ENCODE measurements at places on chromosomes 2 and 18.

- no peak for DNase-seq
Measured at GRCh38 chr2:143698352-143698751, 569.1 kb downstream of the ARHGAP15 start.

DNA sequence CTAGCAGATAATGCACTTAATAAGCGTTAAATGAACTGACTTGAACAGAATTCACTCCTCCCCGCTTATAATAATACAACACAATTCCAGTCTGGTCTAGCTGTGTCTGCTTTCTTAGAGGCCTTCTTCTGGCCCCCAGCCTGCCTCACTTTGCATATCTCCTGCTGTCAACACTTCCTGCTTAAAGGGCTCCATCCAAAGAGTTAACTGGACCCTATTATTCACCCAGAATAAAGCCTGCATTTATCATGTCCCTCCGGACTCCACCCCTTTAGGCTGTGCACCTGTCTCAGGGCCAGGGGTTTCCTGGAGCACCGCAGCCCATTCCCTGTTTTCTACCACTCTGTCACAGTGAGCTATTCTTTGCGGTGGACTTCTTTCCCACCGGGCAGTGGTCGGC is 292.8 kb upstream of the FBXO11 start:
- no peak for DNase-seq

GRCh38 chr2:152363936-152364335 is 29.0 kb downstream of the FMNL2 start:
- no peak for DNase-seq

DNA sequence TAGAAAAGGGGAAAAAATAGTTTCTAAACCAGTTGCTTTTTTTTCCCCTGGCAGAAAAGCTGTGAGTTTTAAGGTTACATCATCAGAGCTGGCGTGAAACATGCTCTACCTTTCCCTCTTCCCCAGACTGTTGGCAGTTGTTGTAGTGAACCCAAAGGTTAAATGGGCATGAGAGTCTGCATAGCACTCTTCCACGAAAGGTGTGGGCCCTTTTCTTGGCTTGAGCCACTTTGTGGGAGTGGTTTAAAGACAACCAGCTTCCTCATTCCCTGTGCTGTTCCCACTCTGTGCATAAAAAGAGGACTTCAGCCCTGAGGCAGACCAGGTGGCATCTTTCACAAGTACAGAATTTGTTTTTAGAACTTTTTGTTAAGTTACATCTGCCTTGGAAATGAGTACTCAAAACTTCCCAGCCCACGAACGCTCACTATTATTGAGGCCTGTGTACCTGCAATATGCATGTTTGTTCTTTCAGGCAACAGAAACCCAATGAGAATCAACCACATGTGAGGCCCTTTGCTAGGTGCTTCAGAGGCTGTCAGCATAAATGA is 243.8 kb downstream of the BABAM2 start:
- no peak for DNase-seq

DNA sequence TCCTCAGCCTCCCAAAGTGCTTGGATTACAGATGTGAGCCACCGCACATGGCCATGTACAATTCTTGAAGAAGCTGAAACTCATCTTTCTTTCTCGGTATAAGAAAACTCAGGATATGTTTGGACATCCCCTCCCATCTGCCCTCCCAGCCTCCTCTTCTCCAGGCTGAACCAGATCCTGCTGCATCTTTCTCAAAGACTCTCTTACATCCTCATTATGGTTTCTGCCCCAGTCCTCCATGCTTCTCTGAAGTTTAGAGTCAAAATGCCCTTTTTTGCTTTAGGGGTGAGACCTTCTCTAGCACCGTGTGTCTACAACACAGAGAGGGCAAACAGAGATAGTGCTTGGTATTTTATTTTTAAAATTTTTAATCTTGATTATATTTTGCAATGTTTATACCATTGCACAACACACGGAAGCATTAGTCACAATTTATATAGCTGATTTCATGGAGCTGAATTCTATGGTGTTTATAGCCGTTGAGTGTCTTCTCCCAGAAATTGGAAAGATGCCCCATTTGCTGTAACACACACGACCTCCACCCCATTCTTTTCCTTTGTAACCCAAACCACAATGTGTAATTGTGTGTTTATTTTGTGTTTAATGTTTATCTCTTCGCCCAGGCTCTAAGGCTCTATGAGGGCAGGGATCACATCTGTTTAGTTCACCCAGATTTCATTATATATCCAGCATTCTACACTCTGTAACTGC is 206.0 kb upstream of the TNP1 start:
- DNase-seq = peak; percentile 20

GRCh38 chr2:197666277-197666676 is 9.1 kb downstream of the RFTN2 start:
- no peak for DNase-seq

DNA sequence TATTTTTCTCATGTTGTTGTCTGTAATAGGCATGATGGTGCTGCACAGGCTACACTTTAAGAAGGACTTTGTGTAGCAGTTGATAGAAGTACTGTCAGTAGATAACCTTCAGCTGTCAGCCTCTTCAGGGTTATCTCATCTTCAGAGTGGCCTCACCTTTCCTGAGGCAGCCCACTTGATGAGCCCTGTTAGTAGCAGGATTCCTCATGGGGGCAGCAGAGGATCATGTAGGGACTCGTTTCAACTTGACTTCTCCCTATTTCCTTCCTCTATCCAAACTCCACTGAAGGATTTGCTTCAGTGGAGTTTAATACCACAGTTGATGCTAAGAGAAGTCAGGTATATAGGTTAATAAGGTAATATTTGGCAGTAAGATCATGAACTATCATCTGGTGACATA is 530.3 kb upstream of the FSIP2 start:
- no peak for DNase-seq

GRCh38 chr2:173607606-173608311 is 253.1 kb downstream of the CDCA7 start:
- no peak for DNase-seq

DNA sequence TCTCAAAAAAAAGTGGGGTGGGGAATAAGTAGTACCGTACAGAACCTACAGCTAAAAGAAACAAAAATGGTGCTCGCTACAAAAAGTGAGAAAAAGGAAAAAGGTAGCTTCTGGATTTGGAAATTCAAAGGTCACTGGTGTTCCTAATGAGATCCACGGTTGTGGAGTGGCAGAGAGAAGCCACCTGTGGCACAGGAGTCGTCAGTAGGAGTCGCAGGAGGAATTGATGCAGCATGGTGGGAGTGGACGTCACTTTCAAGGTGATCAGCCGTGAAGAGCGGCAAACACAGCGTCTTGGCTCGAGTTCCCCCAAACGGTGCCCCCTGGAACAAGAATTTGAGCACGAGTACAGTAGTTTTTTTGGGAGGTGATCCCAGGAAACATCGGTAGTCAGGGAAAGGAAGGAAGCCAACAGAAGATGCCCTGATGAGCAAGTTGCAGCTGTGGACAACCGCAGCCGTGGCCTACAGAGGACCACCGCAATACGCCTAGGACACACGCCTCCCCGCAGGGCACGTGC is 1.4 kb upstream of the TTL start:
- no peak for DNase-seq

DNA sequence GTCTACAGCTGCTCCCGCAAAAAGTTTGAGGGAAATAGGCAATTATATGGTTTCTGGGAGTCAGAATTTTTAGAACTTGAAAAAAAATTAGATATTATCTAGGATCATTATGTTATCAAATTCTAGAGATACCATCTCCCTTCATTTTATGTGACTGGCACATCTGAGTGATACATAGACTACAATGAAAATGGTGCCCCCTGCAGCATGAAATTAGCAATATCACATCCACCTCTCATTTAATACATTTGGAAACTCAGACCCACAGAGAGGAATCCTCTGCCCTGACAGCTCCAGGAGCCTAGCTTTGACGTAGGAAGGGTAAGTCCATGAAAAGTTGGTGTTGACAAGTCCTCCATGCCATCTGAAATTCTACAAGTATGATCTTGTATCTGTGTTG is 381.6 kb downstream of the SUCLG1 start:
- DNase-seq = no peak

DNA sequence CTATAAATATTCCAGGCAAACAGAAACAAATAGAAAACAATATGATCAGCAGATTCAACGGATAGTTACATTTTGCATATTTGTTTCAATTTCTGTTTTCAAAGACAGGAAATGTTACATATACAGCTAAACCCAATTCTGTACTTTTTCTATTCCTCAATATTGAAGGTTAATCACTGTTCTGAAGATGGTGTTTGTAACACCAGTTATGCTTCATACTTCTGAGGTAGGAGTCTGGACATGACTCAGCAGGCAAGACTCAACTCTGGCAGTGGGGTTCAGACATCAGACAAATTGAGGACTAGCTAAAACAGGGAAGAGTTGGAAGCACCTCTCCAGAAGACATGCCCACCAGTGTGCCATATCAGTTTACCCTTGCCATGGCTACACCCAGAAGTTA is 16.6 kb downstream of the SERPINB13 start:
- DNase-seq = no peak

DNA sequence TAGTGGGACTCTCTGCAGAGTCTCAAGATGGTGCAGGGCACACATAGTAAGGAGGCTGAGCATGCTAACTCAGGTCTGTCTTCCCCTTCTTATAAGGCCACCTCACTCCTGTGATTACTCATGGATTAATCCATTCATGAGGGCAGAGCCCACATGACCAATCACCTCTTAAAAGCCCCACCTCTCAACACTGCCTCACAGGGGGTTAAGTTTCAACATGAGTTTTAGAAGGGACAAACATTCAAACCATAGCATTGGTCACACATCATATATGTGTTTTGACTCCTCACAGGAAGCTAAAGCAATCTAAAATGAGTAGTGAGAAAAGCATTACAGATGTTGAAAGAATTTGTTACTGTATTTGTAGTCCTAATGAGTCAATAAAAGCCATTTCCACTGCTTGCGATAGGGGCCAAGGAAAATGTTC is 57.5 kb downstream of the DTNA start:
- DNase-seq = no peak

- DNase-seq = no peak
Measured at GRCh38 chr2:223123855-223124610, 72.0 kb downstream of the KCNE4 start.

DNA sequence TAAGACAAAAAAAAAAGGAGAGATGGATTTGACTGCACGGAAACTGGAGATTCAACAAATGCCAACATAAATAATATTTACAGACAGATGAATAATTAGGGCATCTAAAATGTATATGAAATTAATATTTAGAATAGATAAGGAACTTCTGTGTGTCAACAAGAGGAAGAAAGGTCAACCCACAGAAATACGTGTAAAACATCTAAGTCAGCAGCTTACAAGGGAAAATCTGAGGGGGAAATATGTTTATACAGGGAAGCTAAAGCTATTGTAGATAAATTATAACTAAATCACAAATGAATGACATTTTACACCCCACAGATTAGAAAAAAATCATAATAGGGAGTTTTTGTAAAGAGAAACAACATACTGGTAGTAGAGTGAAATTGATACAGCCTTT is 159.9 kb downstream of the PIEZO2 start:
- DNase-seq = no peak

- no peak for DNase-seq
Measured at GRCh38 chr2:60522462-60522861, 31.0 kb downstream of the BCL11A start.

DNA sequence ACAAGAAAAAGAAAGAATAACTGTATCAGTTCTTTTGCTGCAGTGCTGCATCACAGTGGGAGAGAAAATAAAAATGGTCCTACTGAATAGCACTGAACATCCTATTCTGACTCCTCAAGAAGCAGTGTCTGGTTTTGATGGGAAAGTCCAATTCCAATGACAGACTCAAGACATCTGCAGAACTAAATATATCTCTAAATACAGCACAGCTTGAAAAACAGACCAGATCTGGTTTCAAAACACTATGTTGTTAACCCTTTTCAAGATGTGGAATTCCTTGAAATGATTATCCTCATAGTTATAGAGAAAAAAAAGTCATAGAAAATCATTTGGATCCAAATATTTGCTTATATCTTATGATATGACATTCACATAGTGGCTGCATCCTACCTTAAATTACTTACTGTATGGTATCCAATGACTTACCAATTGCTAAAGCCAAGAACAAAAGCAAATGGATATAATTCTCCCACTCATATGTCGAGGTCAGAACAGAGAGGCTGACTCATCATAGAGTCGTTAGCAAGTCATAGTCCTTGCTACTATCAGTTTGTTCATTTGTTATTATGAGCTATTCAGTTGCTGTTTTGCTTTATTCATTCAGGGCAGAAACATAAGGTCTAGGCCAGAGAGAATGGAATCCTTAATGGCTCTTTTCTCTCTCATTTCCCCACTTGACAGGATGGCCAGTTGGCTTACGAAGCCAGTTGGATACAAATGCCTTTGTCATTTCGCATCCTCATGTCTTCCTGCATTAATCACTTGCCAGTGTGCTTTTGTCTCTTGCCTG is 62.5 kb upstream of the ACVR2A start:
- no peak for DNase-seq

GRCh38 chr2:17804358-17804757 is 11.9 kb upstream of the MSGN1 start:
- no peak for DNase-seq

- no peak for DNase-seq
Measured at GRCh38 chr2:62184512-62185230, 11.2 kb upstream of the B3GNT2 start.

DNA sequence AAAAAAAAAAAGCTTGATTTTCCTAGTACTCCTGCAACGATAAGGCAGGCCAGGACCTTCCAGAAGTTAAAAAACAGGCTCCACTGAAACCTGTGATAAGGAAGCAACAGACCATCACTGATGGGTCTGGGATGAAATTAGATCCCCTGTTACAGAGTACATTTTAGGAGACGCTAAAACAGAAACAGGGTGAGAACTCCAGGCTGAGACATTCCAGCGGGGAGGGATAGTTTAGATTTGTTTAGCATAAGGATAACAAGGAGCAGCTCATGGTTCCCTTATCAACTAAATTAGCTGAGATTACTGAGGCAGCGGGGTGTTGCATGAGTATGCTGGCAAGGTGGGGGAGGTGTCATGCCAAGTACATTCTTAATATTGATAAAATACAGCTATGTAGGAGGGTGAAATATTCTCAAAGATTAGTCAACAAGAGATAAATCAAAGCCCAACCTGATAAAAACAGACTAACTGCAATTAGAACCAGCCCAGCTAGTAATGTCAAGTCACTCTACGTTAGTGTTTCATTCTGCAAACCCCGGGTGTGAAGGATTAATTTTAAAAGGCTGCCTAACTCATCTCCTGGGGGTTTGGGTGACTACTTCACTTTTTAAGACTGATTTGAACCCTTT is 75.0 kb upstream of the BZW1 start:
- no peak for DNase-seq

DNA sequence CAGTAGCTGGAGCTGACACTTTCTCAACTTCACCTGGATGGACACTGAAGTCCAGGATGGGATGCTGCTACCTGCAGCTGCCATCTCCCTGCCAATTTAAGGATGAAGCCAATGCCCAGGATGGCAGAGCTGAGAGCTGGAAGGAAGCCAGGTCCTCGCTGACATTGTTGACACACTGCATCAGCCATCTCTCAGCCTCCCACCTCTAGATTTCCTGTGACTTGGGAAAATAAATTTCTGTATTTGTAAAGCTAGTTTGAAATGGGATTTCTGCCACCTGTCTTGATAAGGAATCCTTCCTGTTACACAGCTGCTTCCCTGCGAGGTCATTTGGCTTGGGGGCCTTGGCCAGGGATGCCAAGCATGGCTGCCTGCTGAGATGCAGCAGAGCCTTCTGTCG is 43.5 kb downstream of the KCTD1 start:
- DNase-seq = no peak

- no peak for DNase-seq
Measured at GRCh38 chr2:200336980-200337615, 30.6 kb downstream of the SPATS2L start.

GRCh38 chr2:157864857-157865430 is 11.2 kb downstream of the ACVR1 start:
- no peak for DNase-seq

- no peak for DNase-seq
Measured at GRCh38 chr2:241139531-241140444, 9.5 kb downstream of the PASK start.

GRCh38 chr2:118986738-118987137 is 44.7 kb downstream of the MARCO start:
- DNase-seq = no peak
